ENCODE measurements at places on chromosomes 1 and 21. TPM values are rescaled to one million over a fixed set of nuclear protein-coding genes. Genes with fewer than 3 reads are reported as not detected.

CCDC181 gene
- total RNA-seq, result 0.32 TPM

CDA gene
- 8.8 TPM for total RNA-seq

GRCh38 chr1:229196404-229197264 is 74.3 kb upstream of the RAB4A start:
- no peak for DNase-seq
- H3K4me1 ChIP-seq, result peaks cover 4% of the 10 kb centered on the region
- no peaks in the 10 kb centered on the region for H3K27me3 ChIP-seq

- H3K27ac ChIP-seq, result no peak overlapping the region
- no peaks in the 10 kb centered on the region for H3K36me3 ChIP-seq
- no peak for DNase-seq
- H3K27me3 ChIP-seq, result no peaks in the 10 kb centered on the region
- H3K4me3 ChIP-seq, result no peak overlapping the region
Observed at GRCh38 chr1:229860926-229861325, 206.1 kb upstream of the GALNT2 start.

DNA sequence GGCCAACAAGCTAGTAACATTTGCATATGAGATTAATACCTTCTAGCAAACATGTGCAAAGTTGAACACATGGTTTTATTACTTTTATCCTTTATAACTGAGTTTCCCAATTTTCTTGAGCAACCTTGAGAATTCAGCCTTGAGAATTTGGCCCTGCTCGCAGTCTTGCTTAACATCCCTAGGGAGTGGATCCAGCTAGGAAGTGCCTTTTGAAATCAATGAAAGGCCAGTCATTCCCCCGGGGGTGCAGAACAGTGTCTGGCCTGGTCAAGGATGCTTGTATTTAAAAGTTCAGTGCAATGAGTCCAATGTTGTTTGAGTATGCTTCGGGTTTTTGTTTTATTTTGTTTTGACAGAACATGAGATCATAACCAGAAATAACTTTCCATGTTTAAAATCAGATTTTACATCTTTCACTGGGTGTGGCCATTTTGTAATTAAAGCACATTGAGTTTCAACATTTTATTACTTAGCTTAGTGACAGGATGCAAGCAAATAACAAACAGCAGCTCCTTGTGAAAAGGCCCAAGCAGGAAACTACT is 16.7 kb downstream of the PALMD start:
- peaks cover 4% of the 10 kb centered on the region for H3K4me1 ChIP-seq
- no peak for DNase-seq
- no peaks in the 10 kb centered on the region for H3K27me3 ChIP-seq

GRCh38 chr1:18557621-18558465 is 72.8 kb upstream of the PAX7 start:
- no peak overlapping the region for H3K27ac ChIP-seq
- no peaks in the 10 kb centered on the region for H3K4me1 ChIP-seq
- peaks cover 73% of the 10 kb centered on the region for H3K27me3 ChIP-seq
- H3K4me3 ChIP-seq, result no peak overlapping the region

- DNase-seq, result no peak
- H3K4me3 ChIP-seq, result no peak overlapping the region
- no peaks in the 10 kb centered on the region for H3K4me1 ChIP-seq
- no peaks in the 10 kb centered on the region for H3K36me3 ChIP-seq
- no peak overlapping the region for H3K27ac ChIP-seq
Observed at GRCh38 chr21:42370894-42371654, 4.7 kb upstream of the TFF1 start.

All from upper lobe of right lung (tissue), 1 donor.